ENCODE measurements at places on chromosomes 16 and 17. TPM values are rescaled to one million over a fixed set of nuclear protein-coding genes. Genes with fewer than 3 reads are reported as not detected.

Gene DPEP3
- not detected for total RNA-seq

Gene CALB2
- 19.8 TPM for total RNA-seq

Gene MNT
- total RNA-seq: 33.2 TPM

Gene ACD
- 24.6 TPM for total RNA-seq

Gene ANKS4B
- not detected for total RNA-seq

Gene HOXB4
- total RNA-seq: 1.6 TPM

Gene SYT17
- 1.5 TPM for total RNA-seq

Gene SYNRG
- total RNA-seq: 16.8 TPM

Gene CDT1
- total RNA-seq: 0.66 TPM

Gene STH
- total RNA-seq: not detected

Gene PLEKHG4
- 28.7 TPM for total RNA-seq

Gene YBX2
- total RNA-seq: not detected

Gene GINS2
- total RNA-seq: 1.6 TPM

Gene OR3A2
- 3.0 TPM for total RNA-seq

Gene RAMP2
- 4.4 TPM for total RNA-seq

Gene ODAD4
- 1.9 TPM for total RNA-seq

Gene MT1E
- 65.3 TPM for total RNA-seq

Gene FBXW10
- total RNA-seq: not detected

Gene CBX1
- total RNA-seq: 81.1 TPM

Gene KRT32
- not detected for total RNA-seq

Gene CD300LB
- total RNA-seq: 0.69 TPM

Gene WNT3
- 0.87 TPM for total RNA-seq

Gene GABARAPL2
- 99.3 TPM for total RNA-seq

Gene ARHGAP44
- 6.8 TPM for total RNA-seq

Gene NACA2
- total RNA-seq: not detected

Gene SMIM5
- total RNA-seq: 1.8 TPM

All from ovary (tissue), 10 donors.